ENCODE measurements at places on chromosomes 2 and 18.

DNA sequence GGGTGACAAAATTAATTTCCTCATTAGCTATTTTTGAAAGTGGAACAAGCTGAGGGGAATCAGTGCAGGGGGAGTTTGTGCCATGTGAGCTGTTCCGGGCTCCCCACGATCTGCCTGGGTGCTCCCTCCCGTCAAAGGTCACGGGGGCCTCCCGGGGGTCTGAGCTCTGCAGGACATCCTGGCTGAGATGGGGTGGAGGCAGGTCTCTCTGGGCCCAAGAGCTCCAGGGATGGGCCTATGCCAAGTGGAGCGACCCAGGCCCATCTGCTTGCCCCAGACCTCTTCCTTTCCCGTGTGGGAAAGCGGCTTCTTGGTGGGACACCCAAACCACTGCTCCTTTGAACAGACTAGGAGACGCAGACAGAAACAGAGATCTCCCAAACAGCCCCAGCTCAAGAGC lies 143.3 kb upstream of the ID2 start:
- DNase-seq: no peak

DNA sequence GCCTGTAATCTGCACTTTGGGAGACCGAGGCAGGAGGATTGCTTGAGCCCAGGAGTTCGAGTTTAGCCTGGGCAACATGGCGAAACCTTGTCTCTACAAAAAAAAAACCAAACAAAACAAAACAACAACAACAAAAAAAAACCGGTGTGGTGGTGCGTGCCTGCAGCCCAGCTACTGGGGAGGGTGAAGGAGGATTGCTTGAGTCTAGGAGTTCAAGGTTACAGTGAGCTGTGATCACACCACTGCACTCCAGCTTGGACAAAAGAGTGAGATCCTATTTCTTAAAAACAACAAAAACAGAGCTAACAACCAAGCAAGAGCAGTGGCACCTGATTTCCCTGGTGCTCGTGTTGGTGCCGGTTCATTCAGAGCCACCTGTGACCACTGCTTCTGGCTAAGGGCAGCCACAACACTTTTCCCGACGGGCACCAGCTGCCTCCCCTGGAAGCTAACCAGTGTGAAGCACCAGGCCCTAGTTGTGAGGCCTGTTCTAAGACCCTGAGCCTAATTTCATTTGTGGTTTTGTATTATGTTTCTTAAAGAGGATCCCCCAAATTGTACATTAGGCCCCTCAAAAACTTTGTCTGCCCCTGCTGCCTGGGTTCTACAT lies 1.3 kb downstream of the AOX1 start:
- DNase-seq: no peak

DNA sequence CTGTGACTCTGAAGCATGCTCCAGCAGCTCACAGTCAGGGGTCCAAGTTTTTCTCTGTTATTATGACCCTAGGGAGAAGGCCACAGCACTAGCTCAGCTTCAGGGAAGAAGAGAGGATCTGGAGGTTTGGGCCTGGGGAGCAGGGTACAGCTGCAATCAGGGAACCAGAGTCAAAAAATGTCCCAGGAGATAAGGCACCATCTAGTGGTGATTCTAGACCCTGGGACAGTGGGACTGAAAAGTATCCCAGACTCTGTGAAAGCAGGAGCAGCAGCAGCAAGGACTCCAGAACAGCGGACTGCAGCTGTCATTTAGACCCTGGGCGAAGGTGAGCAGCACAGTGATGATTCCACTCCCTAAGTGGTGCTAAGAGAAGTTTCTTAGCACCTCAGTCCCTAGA lies 278.4 kb upstream of the DDX18 start:
- DNase-seq: no peak

GRCh38 chr2:45267062-45267792 lies 258.0 kb upstream of the SIX2 start:
- DNase-seq: no peak

- DNase-seq: no peak
These were observed 35.5 kb downstream of the TMEFF2 start for GRCh38 chr2:192159208-192159607.

GRCh38 chr2:186105016-186105724 lies 366.6 kb downstream of the FSIP2 start:
- DNase-seq: no peak

GRCh38 chr2:236545248-236545658 lies 24.4 kb upstream of the ACKR3 start:
- DNase-seq: no peak

GRCh38 chr2:191078165-191078867 lies 64.3 kb upstream of the STAT1 start:
- DNase-seq: no peak

- no peak for DNase-seq
These were observed 121.2 kb upstream of the CTDP1 start for GRCh38 chr18:79558196-79558932.
